ENCODE measurements at places on chromosomes 2 and 18. TPM values are rescaled to one million over a fixed set of nuclear protein-coding genes. Genes with fewer than 3 reads are reported as not detected.
A peak's percentile ranks its signal among the peaks of the same experiment; 100 is the strongest.

MERTK gene
- total RNA-seq = 20.7 TPM

SNRNP27 gene
- 74.9 TPM for total RNA-seq

PIEZO2 gene
- 2.5 TPM for total RNA-seq

CERS6 gene
- 46.6 TPM for total RNA-seq

TGFA gene
- total RNA-seq = 2.0 TPM

EPAS1 gene
- 195 TPM for total RNA-seq

CIDEA gene
- total RNA-seq = not detected

DNA sequence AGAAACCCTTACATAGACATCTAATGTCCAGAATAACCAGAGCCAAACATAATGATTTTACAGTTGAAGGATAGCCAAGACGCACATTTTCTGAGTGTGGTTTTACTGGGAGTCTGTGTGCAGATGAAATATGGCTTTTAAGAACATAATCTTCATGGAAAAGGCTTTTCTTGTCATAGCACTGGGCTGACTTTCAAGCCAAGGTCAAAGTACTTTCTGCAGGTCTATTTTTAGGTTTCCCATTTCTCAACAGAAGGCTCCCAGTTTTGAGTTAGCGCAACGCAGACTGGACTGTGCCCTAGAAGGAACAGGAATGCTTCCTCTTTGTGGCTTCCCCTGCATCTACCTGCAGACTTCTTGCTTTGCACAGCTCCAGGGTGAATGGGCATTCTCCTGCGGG is 92.3 kb upstream of the UPP2 start:
- no peaks in the 10 kb centered on the region for H3K27me3 ChIP-seq
- peak; percentile 55 for DNase-seq
- no peaks in the 10 kb centered on the region for H3K36me3 ChIP-seq
- H3K27ac ChIP-seq = no peak overlapping the region
- H3K4me1 ChIP-seq = peaks cover 22% of the 10 kb centered on the region
- H3K4me3 ChIP-seq = no peak overlapping the region

DNA sequence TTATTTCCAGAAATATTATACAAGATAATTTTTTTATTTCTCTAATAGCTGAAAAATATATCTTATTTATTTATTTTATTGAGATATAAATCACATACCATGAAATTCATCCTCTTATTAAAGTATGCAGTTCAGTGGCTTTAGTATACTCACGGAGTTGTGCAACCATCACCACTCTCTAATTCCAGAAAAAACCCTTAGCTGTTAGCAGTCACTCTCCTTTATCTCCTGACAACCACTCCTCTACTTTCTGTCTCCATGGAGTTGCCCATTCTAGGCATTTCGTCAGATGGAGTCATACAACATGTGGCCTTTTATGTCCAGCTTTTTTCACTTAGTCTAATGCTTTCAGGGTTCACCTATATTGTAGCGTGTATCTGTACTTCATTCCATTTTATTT is 66.5 kb downstream of the TCF7L1 start:
- H3K27ac ChIP-seq = no peak overlapping the region
- H3K27me3 ChIP-seq = no peaks in the 10 kb centered on the region
- no peak overlapping the region for H3K4me3 ChIP-seq
- DNase-seq = no peak

- H3K4me3 ChIP-seq = no peak overlapping the region
- H3K36me3 ChIP-seq = peaks cover 32% of the 10 kb centered on the region
- no peaks in the 10 kb centered on the region for H3K27me3 ChIP-seq
These were observed 81.5 kb downstream of the PRPF40A start for GRCh38 chr2:152635635-152636298.

- no peak overlapping the region for H3K4me3 ChIP-seq
- H3K36me3 ChIP-seq = peaks cover 75% of the 10 kb centered on the region
- no peaks in the 10 kb centered on the region for H3K27me3 ChIP-seq
- DNase-seq = no peak
These were observed 41.4 kb downstream of the THUMPD2 start for GRCh38 chr2:39737661-39738060.

- H3K4me1 ChIP-seq = peaks cover 4% of the 10 kb centered on the region
- no peaks in the 10 kb centered on the region for H3K27me3 ChIP-seq
- no peak overlapping the region for H3K27ac ChIP-seq
- H3K4me3 ChIP-seq = no peak overlapping the region
- no peaks in the 10 kb centered on the region for H3K36me3 ChIP-seq
These were observed 165.2 kb upstream of the BCL2L11 start for GRCh38 chr2:110955556-110955955.

DNA sequence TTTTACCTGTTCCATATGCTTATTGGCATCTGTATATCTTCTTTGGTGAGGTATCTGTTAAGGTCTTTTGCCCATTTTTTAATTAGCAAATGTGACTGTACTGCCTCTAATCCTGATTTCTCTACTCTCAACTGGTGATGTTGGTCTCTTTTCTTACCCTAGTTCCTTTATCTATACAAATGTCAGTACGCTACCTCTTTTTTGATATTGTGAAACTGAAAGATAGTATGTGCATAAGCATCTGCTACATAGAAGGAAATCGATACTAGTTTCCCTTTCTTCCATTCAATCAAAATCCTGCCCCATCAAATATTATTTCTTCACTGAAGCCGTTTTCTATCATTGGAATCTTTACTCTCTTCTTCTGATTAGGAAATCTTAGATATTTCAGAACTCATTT is 194.9 kb upstream of the SPOPL start:
- DNase-seq = no peak
- no peaks in the 10 kb centered on the region for H3K27me3 ChIP-seq
- no peak overlapping the region for H3K27ac ChIP-seq
- no peaks in the 10 kb centered on the region for H3K4me1 ChIP-seq

DNA sequence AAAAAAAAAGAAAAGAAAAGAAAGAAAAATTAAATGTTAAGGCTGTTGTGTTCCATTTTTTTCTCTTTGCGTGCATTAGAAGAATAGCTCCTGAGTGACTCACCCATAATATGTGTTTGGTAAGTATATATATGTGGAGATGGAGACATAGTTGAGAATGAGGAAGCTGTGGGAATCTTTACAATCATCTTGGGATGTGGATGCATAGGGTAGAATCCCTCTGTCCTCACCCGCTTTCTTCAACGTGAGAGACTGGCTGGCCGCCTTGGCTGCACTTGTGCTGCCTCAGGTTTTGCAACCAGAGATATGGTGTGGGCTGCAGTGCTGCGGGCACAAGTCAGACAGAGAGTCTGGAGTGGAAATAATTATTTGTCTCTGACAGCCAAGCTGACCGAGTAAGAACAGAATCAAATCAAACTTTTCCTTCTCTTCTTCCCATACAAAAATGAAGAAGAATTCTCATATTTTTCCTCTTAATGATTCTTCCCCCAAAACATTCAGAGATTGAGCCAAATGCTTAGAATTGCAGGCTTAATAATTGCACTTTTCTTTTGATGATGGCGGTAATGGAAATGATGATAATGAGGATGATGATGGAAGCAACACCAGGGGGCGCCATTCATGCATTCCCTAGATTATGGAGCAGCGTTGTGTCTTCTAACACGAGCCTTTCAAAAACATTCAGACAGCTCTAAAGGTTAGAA is 48.5 kb downstream of the SERPINB7 start:
- no peak overlapping the region for H3K4me3 ChIP-seq
- no peaks in the 10 kb centered on the region for H3K4me1 ChIP-seq
- no peaks in the 10 kb centered on the region for H3K36me3 ChIP-seq
- no peak for DNase-seq
- H3K27ac ChIP-seq = no peak overlapping the region

GRCh38 chr2:44247924-44248323 is 27.4 kb upstream of the SLC3A1 start:
- H3K27me3 ChIP-seq = no peaks in the 10 kb centered on the region
- no peak for DNase-seq
- no peaks in the 10 kb centered on the region for H3K4me1 ChIP-seq
- H3K36me3 ChIP-seq = no peaks in the 10 kb centered on the region
- no peak overlapping the region for H3K4me3 ChIP-seq
- no peak overlapping the region for H3K27ac ChIP-seq

DNA sequence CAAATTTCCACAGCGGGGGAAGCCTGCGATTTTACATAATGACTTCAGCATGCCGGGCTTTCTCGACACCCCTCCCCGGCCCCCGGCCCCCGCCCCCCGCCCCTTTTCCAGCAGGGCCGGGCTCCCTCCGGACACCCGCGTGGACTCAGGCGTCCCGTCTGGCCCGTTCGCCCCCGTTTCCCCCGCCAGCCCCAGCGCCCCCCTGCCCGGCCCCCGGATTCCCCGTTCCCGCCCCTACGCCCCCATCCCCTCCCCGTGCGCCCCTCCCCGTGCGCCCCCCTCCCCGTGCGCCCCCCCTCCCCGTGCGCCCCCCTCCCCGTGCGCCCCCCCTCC is 456 bp upstream of the NFATC1 start:
- H3K27ac ChIP-seq = peak overlapping the region; percentile 97
- H3K4me3 ChIP-seq = peak overlapping the region; percentile 81
- H3K36me3 ChIP-seq = no peaks in the 10 kb centered on the region
- no peak for DNase-seq

DNA sequence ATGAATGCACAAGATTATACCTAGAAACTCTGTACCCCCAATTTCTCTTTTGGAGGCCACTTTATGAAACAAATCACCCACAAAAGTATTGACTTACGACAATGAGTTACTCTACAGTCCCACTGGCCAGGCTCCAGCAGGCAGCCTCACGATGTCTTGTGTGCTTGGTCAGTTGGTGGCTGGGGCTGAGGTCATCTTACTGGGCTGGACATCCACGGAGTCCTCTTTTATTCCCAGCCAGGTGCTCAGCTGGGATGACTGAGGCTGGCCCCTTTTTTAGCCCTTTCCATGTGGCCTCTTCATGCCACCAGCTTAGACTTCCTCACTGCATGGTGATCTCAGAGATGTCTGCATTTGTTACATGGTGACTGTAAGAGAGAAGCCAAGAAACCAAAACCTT is 8.9 kb upstream of the ID2 start:
- DNase-seq = no peak
- H3K4me1 ChIP-seq = peaks cover 43% of the 10 kb centered on the region
- H3K36me3 ChIP-seq = no peaks in the 10 kb centered on the region
- no peak overlapping the region for H3K27ac ChIP-seq

GRCh38 chr18:77074431-77074830 is 58.2 kb downstream of the MBP start:
- DNase-seq = no peak
- no peak overlapping the region for H3K27ac ChIP-seq
- no peak overlapping the region for H3K4me3 ChIP-seq
- H3K36me3 ChIP-seq = no peaks in the 10 kb centered on the region
- no peaks in the 10 kb centered on the region for H3K27me3 ChIP-seq

DNA sequence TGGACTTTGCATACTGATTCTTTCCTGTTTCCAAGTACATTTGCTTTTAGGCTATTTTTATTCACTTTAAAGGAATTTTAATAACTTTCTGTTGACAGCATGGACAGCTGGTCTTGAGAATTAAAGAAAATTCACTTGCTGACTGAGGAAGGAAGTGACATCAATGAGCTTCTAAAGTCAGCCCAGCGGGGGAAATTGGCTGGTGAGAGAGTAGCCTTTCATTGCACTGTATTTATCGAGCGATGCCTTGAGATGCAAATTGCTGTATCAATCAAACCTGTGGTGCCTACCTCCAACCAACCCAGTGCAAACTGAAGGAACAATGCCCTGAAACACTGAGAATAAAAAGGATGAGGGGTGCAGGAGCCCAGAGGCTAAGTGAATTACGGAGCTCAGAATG is 91.4 kb upstream of the AQP4 start:
- no peak overlapping the region for H3K27ac ChIP-seq
- H3K4me1 ChIP-seq = no peaks in the 10 kb centered on the region
- DNase-seq = no peak
- H3K4me3 ChIP-seq = no peak overlapping the region
- H3K36me3 ChIP-seq = no peaks in the 10 kb centered on the region

- no peak for DNase-seq
- no peak overlapping the region for H3K27ac ChIP-seq
- H3K27me3 ChIP-seq = no peaks in the 10 kb centered on the region
These were observed 206.2 kb downstream of the RPIA start for GRCh38 chr2:88897715-88898114.

DNA sequence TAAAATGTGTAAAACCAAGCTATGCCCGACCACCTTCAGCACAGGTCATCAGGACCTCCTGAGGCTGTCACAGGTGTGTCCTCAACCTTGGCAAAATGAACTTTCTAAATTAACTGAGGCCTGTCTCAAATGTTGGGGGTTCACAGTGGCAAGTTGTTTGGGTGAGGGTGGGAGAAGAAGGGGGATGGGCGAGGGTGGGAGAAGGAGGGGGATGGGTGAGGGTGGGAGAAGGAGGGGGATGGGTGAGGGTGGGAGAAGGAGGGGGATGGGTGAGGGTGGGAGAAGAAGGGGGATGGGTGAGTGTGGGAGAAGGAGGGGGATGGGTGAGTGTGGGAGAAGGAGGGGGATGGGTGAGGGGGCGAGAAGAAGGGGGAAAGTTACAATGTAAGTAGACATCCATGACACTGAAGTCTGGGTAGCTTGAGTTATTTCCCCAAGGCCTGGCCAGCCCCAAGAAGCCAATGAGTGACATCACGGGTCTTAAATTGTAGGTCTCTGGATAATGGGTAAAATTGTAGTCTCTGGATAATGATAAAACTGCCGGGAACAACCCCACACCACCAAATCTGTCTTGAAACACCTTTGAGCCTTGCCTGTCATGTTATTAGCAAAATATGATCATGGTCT is 56.3 kb downstream of the TIMM21 start:
- DNase-seq = no peak
- no peaks in the 10 kb centered on the region for H3K27me3 ChIP-seq
- H3K4me1 ChIP-seq = no peaks in the 10 kb centered on the region
- no peak overlapping the region for H3K4me3 ChIP-seq
- no peaks in the 10 kb centered on the region for H3K36me3 ChIP-seq
- H3K27ac ChIP-seq = no peak overlapping the region

DNA sequence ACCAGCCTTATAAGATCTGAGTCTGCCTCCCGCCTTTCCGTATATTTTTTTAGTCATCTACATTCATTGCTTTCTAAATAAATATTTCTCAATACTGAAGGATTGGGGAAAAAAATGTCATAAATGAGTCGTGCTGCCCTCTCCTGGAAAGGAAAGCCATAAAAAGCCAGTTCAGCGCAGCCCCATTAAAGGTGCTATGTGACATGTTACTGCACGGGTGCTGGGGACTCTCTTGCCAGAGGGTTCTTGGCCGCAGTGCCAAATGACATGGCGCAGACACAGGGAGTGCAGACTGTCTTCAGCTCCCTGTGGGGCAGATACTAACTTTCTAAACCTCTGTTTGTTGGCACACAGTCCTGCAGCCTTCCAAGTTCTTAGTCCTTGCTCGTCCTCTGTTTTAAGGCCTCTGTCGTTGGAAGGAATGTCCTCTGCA is 53.7 kb upstream of the MAP3K20 start:
- H3K4me1 ChIP-seq = peaks cover 3% of the 10 kb centered on the region
- no peak for DNase-seq
- H3K4me3 ChIP-seq = no peak overlapping the region
- no peaks in the 10 kb centered on the region for H3K36me3 ChIP-seq

Data from esophagus muscularis mucosa (tissue), 4 donors.